ENCODE measurements at places on chromosomes 2 and 18. TPM values are rescaled to one million over a fixed set of nuclear protein-coding genes. Genes with fewer than 3 reads are reported as not detected.

DNA sequence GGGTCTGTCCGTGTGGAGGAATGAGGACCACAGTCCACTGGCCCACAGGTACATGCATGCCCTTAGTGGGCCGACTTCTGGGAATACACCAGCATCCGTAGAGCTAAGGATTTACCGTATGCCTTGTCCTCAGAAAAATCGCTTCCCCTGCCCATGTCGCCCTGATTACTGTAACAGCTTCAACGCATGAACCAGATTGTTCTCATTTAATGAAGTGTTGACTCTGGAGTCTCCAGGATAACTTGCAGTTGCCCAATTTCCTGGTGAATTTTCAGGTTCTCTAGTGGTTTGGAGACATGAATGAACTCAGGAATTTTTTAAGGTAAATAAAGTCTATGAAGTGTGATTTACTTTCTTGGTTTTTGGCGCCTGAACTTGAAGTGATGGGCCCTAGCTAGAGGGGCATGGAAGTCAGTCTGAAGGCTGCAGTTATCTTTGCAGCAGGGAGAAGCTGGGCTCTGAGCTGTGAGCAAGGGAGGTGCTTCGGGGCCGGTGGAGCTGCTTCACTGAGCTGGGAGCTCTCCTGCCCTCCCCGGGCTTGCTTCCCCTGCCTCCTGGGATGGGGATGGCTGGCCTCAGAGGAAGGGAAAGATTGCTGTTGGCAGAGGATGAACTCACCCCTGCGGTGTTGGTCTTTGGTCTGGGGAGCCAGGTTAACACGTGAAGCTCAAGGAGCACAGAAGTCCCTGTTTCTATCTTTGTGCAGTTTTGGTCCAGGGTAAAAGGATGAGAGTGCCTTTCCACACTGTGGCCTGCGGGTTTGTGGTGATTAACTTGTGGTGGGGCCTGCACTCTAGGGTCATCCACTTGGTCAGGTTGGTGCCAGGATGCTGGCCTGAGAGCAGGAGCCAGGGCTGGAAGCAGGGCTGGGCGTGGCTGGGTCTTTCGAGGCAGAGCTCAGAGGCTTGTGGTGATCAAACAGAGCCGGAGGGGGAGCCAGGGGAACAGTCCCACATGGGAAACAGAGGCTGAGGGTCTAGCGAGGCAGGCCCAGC lies 28.1 kb downstream of the TCF7L1 start:
- H3K4me3 ChIP-seq, result no peak overlapping the region
- H3K36me3 ChIP-seq, result no peaks in the 10 kb centered on the region
- no peaks in the 10 kb centered on the region for H3K27me3 ChIP-seq
- no peak overlapping the region for H3K27ac ChIP-seq
- peak; percentile 33 for DNase-seq

- H3K27me3 ChIP-seq, result peaks cover 100% of the 10 kb centered on the region
- no peaks in the 10 kb centered on the region for H3K36me3 ChIP-seq
- no peak overlapping the region for H3K27ac ChIP-seq
- no peak overlapping the region for H3K4me3 ChIP-seq
- H3K4me1 ChIP-seq, result peaks cover 3% of the 10 kb centered on the region
- no peak for DNase-seq
These were observed 2.2 kb downstream of the HOXD12 start for GRCh38 chr2:176101842-176102241.

C2orf78 gene
- total RNA-seq, result not detected

CHRNG gene
- total RNA-seq, result not detected

GRCh38 chr18:32096946-32097345 lies 5.3 kb downstream of the RNF138 start:
- no peaks in the 10 kb centered on the region for H3K36me3 ChIP-seq
- DNase-seq, result no peak
- no peak overlapping the region for H3K27ac ChIP-seq
- no peaks in the 10 kb centered on the region for H3K27me3 ChIP-seq
